Sciatic nerve (tissue), 2 donors: ENCODE measurements at places on chromosomes 4 and X.
A peak's percentile ranks its signal among the peaks of the same experiment; 100 is the strongest.

GRCh38 chrX:13013363-13014110, 30.9 kb downstream of the FAM9C start:
- DNase-seq, result no peak

GRCh38 chrX:69524781-69525363, 20.7 kb downstream of the NALF2 start:
- no peak for DNase-seq

DNA sequence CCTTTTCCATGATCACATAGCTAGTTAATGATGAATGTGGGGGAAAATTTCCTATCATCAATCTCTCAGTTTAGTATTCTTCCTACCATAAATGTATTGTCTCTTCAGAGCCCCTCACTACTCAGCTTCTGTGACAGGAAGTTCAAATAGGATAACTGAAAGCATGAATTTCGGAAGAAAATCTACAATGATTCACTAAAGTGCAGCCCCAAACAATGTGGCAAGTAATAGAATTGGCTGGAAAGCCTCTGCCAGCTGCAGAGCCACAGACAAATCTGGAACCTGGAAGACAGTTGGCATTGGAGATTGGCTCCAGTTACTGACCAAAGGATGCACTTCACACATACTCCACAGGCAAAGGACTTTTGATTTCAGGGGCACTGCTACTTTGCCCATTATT, 35.2 kb downstream of the EGF start:
- no peak for DNase-seq

- no peak for DNase-seq
These were observed 52.2 kb downstream of the PRDM5 start for GRCh38 chr4:120870279-120870673.

DNA sequence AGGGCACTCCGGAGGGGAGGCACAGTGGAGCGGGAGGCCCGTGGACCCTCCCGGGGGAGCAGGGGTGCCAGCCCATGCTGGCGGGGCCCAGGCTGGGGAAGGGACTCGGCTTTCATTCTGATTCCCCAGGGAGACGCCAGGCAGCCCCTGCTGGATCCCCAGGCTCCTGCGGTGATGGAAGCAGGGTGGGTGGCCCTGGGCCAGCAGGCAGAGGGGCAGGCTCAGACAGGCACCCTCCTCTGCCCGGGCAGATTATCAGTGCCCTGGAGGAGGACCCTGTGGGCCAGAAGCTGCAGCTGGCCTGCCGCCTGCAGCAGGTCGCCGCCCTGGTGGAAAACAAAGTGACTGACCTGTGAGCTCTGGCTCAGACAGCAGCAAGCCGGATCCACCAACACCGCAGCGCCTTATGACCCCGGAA, 2.1 kb upstream of the SRPK3 start:
- DNase-seq, result no peak

- no peak for DNase-seq
These were observed 44.9 kb upstream of the SPRY1 start for GRCh38 chr4:123351713-123352112.

GRCh38 chr4:145177906-145178538, 2.4 kb downstream of the OTUD4 start:
- DNase-seq, result no peak

GRCh38 chrX:41912923-41913322, 10.4 kb downstream of the CASK start:
- no peak for DNase-seq

GRCh38 chr4:113288696-113289095, 239.2 kb downstream of the ANK2 start:
- no peak for DNase-seq

GRCh38 chrX:17605676-17606075, 131.6 kb upstream of the SCML1 start:
- no peak for DNase-seq

- no peak for DNase-seq
These were observed 280.3 kb downstream of the ARAP2 start for GRCh38 chr4:35963974-35964515.

DNA sequence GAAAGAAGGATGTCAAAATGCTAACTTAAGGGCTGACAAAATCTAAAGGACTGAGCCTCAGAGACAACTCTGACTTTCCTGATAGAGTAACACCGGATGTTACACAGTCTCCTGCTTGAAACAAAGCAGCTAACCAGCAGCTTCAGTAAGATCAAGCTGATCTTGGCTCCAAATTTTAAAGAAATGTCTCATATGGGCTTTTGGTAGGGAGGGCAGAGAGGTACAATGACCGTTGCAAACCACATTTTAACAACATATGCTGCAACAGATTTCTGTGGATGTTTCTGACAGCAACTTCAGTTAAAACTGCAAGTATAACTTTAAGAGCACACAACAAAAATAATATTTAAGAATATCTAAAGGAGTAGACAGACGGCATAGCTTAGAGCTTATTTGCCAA, 9.1 kb downstream of the RPGR start:
- no peak for DNase-seq

- DNase-seq, result no peak
These were observed 37.0 kb upstream of the OTUD4 start for GRCh38 chr4:145217349-145217748.

- DNase-seq, result no peak
These were observed 509.8 kb downstream of the CENPC start for GRCh38 chr4:67035501-67035900.

- no peak for DNase-seq
These were observed 892.6 kb upstream of the LCORL start for GRCh38 chr4:18914182-18914581.

DNA sequence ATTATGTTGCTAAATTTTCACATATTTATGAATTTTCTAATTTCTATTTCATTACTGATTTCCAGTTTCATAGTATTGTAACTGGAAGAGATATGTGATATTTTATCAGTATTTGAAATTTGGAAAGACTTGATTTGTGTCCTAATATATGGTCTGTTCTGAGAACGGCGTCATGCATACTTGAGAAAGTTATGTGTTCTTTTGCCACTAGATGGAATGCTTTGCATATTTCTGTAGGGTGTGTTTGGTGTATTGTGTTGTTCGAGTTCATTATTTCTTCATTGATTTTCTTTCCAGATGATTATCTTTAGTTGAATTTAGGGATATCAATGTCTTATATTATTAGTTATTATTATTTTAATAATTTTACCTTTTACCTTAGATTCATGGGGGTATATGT, 110.6 kb upstream of the ITM2A start:
- no peak for DNase-seq

DNA sequence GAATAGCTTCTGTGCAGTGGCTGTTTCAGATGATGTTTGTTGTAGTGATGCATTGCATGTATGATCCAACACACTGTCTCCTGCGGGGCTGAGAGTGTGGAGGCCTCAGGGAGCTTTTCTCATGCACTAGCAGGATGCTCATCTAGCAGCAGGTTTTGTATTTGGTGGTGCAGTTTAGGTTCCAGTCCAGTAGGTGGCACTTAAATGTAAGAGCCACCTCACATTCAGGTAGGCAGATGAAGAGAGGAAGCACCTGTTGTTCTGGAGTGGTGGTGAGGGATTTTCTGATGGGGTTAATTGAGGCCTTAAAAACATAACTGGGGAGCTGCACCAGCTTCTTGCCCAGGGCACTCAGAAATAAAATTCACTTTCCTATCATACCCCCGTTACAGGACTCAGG, 300.9 kb downstream of the SPIN4 start:
- DNase-seq, result no peak

DNA sequence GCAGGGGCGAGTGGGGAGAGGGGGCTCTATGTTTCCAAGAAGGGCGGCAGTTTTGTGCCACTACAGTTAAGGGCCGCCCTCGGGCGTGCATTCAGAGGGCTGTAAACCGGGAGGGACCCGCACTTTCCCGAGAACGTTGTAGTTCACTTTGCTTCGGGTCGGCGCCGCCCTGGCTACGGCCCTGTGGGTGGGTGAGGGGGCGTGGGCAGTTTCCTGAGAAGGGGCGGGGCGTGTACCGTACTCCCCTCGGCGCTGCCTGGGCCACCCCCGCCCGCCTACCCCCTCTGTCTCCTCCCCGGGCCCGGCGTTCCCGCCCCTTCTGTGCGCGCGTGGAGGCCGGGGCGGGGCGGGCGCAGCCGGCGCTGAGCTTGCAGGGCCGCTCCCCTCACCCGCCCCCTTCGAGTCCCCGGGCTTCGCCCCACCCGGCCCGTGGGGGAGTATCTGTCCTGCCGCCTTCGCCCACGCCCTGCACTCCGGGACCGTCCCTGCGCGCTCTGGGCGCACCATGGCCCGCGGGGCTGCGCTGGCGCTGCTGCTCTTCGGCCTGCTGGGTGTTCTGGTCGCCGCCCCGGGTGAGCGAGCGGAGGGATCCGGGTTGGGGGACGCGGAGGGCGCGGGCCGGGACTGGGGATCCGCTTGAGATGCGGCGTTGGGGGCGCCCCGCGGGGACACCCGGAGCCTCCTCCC, at the start of gene CD99:
TSS of gene CD99 (plus strand) at position 440 of the 687 bp plus-strand sequence. CDS start at position 506, 66 bp downstream.
- peak; percentile 91 for DNase-seq

GRCh38 chr4:65747386-65747785, 77.1 kb upstream of the EPHA5 start:
- no peak for DNase-seq

GRCh38 chr4:55475394-55476243, 71.1 kb downstream of the CLOCK start:
- no peak for DNase-seq

DNA sequence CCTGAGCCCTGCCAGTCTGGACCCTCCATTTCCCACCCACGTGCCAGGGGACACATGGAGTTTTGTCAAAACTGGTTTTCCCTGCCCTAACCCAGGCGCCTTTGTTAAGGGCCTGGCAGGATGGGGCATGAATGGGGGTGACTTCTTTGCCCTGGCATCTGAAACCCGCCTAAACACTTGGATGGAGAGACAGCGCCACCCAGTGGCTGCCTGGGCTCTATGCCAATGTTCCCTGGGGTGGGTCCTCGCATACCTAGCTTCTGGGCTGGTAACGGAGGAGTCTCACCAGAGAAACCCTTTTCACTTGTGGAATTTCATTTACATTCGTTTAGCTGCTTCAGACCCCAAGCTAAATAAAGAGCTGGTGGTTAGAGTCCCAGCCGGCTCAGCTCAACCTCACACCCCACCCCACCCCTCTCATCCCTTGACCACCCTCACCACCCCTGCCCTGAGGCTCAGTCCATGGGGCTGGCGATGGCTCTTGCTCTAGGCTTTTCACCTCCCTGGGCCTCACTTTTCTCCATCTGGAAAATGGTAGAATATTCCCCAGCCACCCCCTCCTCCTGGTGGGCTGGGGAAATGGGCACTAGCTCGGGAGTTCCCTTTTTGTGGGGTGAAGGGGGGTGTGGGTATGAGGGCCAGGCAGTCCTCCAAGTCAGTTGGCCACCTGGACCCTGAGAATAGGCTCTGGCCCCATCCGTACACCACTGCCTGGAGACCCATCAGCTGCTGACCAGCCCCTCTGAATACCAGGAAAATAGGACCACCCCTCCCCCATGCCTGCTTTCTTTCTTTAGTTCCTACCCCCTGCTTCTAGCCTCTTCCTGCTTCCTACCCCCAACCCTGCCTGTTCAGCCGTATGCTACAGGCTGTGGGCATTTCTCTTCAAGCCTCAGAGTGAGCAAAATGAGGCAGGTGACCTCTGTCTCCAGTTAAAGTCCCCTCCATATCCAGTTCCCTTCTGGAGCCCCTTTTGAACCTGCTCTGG, 57.1 kb upstream of the PJA1 start:
- DNase-seq, result peak; percentile 86

DNA sequence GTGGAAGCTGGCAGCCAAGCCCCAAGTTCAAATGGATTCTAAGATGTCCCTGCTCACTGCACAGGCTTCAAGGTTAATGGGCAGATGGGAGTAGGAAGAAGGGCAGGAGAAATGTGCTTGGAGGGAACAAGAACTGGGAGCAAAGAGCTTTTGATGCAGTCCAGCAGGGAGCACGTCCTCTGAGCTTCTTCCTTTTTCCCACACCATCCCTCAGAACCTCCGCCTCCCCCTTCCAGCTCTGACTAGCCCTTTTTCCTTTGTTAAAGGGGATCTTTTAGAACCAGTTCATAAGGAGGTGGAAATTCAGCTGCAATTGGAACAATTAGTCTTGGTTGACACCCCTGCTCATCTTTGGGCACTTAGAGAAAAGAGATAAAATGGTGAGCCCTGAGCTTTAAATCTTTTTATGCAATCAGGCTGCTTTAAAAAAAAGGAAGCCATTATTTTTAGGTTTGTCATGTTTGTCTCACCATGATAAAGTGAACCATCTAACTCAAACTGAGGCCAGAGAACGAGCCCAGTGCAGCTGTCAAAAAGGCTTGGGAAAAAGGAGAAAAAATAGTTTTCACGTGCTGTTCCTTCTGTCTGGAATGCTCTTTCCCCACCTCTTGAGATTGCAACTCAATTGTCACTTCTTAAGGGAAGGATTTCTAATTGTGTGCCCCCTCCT, 135.8 kb upstream of the IL1RAPL2 start:
- DNase-seq, result no peak

DNA sequence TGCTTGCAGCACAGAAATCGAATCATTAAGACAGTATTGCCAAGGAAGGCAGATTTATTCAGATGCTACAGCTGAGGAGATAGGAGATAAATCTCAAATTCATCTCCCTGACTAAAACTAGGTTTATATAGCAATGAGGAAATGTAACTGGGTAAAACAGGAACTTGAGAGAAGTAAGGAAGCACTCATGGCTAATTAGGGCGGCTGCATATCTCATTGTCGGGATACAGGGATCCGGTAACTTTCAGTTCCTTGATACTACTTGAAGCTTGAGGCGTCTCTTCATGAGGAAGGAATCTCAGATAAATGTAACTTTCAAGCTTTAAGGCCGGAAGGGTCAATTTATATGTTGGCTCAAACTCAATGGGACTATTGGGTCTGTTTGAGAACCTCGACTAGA, 129.2 kb upstream of the WDR1 start:
- no peak for DNase-seq

DNA sequence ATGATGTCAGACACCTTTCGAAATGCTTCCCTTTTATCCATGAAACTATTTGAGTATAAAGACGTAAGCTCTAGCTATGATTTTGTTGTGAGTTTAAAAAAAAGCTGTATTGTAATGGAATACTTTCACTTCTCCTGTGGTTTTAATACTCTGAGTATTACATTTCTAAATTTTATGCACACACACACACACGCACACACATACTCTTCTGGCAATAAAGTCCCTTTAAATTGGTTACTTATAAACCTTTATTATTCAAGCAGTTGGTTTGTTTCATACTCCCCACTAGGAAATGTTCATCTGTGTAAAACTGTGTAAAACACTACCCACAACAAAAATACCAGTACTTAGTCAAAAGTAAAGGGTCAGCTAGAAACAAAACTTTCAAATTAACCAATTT, 18.2 kb downstream of the VAMP7 start:
- DNase-seq, result no peak

- no peak for DNase-seq
These were observed 67.6 kb downstream of the PDGFRA start for GRCh38 chr4:54296548-54297203.

- DNase-seq, result no peak
These were observed 325.5 kb downstream of the ZIC3 start for GRCh38 chrX:137891431-137891830.

GRCh38 chr4:163611784-163612445, 117.4 kb downstream of the TMA16 start:
- DNase-seq, result no peak

GRCh38 chr4:157358439-157358838, 137.9 kb downstream of the GRIA2 start:
- DNase-seq, result no peak

- DNase-seq, result no peak
These were observed 717 bp downstream of the MGAT4D start for GRCh38 chr4:140497405-140497746.
